Peyer's patch (tissue), 4 donors: ENCODE measurements at places on chromosomes 5 and 9. TPM values are rescaled to one million over a fixed set of nuclear protein-coding genes. Genes with fewer than 3 reads are reported as not detected.
A peak's percentile ranks its signal among the peaks of the same experiment; 100 is the strongest.

GRCh38 chr9:97970165-97970564 is 13.0 kb upstream of the ANP32B start:
- DNase-seq = no peak

- DNase-seq = no peak
Observed at GRCh38 chr9:9117866-9118265, 1318.3 kb upstream of the DMAC1 start.

DNA sequence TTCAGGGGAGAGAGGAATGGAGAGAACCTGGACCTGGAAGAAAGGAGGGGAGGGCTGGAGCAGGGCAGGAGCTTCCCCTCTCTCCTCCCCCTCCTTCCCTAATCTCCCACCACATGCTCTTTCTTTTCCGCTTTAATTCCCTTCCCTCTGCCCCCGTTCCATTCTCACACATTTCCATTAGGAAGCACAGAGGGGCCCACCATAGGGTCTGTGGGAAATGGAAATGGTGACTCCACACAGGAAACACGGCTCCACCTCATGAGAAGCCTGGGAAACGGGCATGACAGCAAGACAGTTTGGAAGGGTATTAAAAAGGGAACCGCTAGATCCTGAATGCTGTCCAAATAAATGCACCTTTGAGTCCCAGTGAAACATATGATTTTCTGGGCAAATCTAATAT is 64.9 kb upstream of the ENTREP1 start:
- DNase-seq = no peak

DNA sequence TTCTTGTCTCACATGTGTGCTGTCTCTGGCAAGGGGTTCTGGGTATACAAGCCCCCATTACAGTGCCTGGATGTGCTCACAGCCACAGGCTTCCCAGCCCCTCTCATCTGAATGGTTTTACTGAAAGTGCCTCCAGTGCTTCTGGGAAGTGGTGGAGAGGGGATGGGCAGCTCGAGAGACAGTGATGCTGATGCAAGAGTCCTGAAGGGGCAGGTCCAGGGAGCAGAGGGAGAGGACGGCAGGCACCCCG is 93.5 kb downstream of the PHF2 start:
- DNase-seq = peak; percentile 3

- DNase-seq = no peak
Observed at GRCh38 chr5:153618867-153619266, 128.4 kb downstream of the GRIA1 start.

The AQP7 gene
- 92.1 TPM for total RNA-seq
